ENCODE measurements at places on chromosomes 5 and 9.
A peak's percentile ranks its signal among the peaks of the same experiment; 100 is the strongest.

DNA sequence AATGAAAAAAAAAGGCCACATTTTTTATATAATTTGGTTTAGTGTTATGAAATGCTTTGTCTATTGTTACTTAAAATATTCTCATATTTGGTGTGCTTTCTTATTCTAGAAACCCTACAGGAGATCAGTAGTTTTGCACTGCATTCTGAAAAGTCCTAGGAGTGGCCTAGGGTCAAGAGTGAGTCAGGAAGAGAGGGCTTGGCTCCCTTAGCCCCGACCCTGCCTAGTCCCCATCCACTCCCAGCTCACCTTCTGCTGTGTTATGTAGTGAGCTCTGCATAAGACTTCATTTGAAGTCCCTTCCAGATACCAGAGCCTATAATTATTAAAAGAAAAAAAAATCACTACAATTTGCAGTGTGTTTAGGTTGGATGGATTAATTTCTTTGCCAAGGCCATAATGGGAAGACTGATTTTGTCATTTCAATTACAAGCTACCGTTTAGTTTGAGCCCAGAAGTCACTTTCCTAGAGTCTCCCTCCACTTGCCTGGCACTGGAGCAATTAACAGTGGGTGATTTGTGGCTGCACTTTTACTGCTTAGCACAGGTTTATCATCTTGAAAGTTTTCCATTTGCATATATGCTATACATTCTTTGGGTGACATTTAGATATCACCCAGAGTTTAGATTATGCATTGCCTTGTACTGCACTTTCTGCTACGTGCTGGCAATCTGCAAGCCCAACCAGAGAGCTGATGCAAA lies 143.3 kb downstream of the INSYN2B start:
- DNase-seq = no peak

GRCh38 chr9:120868676-120869359 lies 8.2 kb downstream of the PHF19 start:
- DNase-seq = peak; percentile 97

DNA sequence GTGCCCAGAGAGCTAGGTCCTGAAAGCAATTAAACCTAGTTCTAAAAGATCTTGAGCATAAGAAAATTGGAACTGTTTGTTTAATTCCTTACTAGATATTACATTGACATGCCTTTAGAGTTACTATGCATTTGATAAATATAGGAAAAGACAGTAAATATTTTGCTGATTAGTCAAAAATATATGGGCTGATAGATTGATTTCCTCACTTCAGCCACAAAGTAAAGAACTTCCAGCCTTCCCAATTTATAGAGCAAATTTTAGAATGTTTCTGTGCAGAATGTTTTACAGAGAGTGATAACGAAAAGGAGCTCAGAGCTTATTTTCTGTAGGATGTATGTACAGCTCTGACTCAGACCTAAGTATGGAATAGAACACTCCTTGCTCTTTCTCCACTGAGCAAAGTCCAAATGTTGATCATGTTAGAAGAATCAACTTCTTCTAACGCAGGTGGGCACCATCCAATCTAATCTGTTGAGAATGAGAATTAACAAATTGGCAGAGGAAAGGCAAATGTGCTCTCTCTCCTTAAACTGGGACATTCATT lies 72.9 kb upstream of the PAM start:
- no peak for DNase-seq

GRCh38 chr5:172453986-172454357 lies 353 bp downstream of the SH3PXD2B start:
- no peak for DNase-seq

- DNase-seq = no peak
Observed at GRCh38 chr5:172929371-172929838, 29.8 kb upstream of the RPL26L1 start.

DNA sequence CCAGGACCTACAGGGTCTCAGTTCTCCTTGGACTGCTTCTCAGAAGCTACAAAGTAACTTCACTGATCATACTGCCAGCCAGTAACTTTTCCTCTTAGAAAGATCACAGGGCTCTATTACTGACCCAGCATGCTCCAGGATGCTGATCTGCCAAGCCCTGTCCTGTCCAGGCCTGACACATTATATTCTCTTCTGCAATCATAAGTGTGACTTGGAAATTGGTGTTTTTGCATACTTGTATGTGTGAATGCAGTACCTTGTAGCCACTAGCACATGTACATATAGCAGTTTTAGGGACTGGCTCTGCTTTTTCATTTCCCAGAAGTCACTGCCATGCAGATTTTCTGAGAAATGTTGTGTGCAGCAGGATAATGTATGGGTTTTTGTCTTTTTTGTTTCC lies 40.1 kb upstream of the CCNH start:
- no peak for DNase-seq

GRCh38 chr9:123611226-123611625 lies 255.2 kb downstream of the CRB2 start:
- no peak for DNase-seq

DNA sequence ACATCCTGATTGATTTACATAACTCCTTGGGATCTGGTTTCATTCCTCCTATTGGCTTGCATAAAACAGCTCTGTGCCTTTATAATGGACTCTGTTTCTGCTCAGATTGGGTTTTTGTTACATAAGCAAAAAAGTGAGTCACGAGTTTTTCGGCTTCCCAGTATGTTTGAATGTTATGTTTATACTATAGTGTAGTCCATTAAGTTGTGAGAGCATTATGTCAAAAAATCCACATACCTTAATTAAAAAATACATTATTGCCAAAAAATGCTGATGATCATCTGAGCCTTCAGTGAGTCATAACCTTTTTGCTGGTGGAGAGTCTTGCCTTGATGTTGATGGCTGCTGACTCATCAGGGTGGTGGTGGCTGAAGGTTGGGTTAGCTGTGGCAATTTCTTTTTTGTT lies 144.6 kb downstream of the CCDC171 start:
- DNase-seq = no peak

GRCh38 chr5:149904293-149904886 lies 40.2 kb downstream of the PDE6A start:
- DNase-seq = no peak

- DNase-seq = peak; percentile 22
Observed at GRCh38 chr5:127757576-127757975, 54.4 kb downstream of the CCDC192 start.

- no peak for DNase-seq
Observed at GRCh38 chr5:78003919-78004318, 227.8 kb upstream of the TBCA start.

DNA sequence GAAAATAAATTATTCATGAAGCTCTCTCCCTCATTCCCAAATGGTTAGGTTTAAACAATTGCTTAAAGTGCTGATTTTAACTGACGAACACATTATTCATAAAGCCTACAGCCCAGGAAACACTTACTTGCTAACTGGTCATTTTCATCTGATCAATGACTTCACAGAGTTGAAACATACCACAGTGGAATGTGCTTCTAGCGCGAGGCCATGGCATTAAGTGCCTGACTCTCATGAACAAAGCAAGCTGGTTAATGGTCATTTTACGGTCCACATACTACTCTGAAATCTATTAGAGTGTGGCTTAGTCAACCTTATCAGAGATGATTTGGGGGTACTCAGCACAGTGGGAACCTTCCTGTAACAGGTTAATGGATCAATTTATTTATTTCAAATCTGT lies 114.6 kb downstream of the MED27 start:
- DNase-seq = no peak

DNA sequence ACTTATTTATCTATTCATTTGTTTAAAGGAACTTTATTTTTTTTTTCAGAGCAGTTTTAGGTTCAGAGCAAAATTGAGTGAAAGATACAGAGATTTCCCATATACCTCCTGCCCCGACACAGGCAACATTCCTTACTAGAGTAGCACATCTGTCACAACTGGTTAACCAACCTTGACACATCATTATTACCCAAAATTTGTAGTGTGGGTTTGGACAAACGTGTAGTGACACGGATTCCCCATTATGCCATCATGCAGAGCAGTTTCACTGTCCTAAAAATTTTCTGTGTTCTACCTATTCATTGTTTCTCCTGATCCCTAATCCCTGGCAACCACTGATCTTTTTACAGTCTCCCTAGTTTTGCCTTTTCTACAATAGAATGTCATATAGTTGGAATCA lies 57.3 kb upstream of the LHFPL2 start:
- no peak for DNase-seq

- no peak for DNase-seq
Observed at GRCh38 chr5:61289669-61290306, 42.3 kb upstream of the ZSWIM6 start.

DNA sequence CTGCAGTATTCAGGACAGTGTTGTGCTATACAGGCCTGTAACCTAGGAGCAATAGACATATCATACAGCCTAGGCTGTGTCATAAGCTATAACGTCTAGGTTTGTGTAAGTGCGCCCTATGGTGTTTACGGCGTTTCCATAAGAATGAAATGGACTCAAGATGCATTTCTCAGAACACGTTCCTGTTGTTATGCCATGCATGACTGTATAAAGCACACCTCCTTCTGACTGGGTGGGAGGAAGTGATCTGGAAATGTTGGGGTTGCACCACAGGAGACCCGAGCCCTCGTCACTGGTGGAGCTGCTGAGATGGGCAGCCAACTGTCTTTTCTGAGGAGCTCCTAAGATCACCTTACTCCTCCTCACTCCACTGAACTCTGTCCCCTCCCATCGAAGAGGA lies 391.3 kb upstream of the DAP start:
- no peak for DNase-seq

DNA sequence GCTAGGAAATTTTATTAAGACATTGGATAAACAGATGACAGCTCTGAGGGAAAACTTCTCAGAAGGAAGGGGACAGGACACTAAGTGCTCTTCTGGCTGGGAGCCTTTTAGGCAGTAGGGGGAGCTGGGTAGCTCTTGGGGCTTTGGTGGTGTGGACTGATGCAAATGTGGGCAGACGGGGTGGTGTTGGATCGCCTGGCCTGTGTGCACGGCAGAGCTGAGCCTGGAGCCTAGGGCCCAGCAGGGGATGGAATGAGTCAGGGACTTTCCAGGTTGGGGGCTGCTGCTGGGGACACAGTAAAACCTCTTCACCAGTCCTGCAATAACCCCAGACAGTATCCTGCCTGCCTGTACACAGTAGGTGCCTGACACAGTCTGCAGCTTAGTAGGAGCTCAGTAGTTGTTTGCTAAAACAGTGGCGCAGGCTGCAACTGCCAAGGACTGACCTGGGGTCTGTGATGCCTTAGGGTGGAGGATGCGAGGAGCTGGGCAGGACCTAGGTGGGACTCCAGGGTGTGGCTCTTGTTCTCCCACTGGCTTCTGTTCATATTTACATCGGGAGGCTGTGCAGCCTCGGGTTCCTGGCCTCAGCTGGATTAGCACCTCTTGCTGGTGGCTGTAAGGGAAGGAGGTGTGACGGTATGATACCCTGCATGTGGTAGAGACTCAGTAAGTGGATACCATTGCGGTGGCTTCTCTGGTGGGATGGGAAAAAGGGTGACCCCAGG lies 83.8 kb downstream of the DAB2IP start:
- DNase-seq = no peak

DNA sequence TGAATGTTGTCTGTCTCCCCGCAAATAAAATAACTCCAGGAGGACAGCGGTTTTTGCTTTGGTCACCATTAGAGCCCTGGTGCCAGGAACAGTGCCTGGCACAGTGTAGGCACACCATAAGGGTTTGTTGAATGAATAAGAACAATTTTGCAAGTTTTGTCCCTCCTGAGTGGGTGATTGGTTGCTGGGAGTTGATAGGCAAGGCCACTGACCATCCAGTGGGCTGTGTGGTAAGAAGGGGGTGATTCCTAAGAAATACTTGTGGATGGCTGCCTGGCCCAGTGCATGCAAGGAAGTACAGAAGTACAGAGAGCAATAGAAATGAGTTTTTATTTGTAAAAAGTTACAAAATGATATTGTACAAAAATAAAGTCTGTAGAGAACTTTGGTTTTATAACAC lies 27.5 kb downstream of the GDNF start:
- no peak for DNase-seq

- DNase-seq = no peak
Observed at GRCh38 chr9:132283863-132284262, 70.9 kb downstream of the SETX start.

- DNase-seq = no peak
Observed at GRCh38 chr5:91950328-91950727, 567.2 kb upstream of the ARRDC3 start.

- no peak for DNase-seq
Observed at GRCh38 chr9:133728856-133729616, 9.1 kb downstream of the SARDH start.

- no peak for DNase-seq
Observed at GRCh38 chr9:87718852-87719612, 6.9 kb upstream of the CTSL start.

DNA sequence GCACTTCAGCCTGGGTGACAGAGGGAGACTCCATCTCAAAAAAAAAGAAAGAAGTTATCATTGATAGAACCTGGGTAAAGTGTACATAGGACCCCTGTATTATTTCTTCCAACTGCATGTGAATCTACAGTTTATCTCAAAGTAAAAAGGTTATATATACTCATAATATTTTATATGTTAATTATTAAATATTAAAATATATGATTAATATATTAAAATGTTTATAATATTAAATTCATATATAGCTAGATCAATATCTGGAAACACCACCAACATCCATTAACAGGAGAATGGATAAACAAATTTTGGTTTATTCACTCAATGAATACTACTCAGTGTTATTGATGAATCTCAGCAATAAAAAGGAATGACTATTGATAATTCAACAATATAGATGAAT lies 19.7 kb downstream of the C5orf15 start:
- no peak for DNase-seq

All from CD4-positive, alpha-beta T cell treated with Interleukin-4 for 1 hour (primary cell).